HTR-8/SVneo (cell line): ENCODE measurements at places on chromosomes 5 and 9.

DNA sequence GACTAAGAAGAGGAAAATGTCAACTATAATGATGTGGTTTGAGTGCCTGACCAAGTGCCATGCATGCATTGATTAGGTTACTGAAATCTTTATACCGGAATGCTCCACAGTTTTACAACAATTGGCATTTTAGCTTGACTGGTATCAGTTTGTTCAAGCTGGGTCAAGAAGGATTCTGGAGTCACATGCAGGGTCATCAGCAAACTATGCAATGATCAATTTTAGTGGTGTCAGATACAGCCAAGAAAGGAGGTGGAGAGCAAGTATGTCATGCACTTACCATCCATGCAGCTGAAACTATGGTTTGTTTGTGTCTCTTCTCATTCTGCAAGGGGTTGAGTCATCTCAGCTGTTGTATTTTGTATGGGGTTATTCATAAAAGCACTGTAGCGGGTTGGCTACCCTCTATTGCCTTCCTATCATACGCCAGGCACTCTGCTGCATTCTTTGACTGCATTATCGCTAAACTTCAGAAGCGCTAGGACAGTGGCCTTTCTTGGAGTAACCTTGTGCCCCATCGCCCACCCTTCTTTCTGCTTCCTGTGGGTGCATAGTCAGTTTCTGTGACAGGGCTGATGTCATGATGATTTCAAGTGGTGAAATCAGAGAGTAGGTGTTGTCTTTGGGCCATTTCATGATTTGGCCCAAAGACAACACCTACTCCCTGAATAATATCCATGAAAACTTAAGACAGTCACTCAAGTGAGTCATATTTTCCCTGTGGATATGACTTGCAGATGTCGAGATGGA, 145.4 kb downstream of the MTX3 start:
- no peak for DNase-seq

GRCh38 chr9:18555105-18555883, 81.3 kb downstream of the ADAMTSL1 start:
- no peak for DNase-seq

DNA sequence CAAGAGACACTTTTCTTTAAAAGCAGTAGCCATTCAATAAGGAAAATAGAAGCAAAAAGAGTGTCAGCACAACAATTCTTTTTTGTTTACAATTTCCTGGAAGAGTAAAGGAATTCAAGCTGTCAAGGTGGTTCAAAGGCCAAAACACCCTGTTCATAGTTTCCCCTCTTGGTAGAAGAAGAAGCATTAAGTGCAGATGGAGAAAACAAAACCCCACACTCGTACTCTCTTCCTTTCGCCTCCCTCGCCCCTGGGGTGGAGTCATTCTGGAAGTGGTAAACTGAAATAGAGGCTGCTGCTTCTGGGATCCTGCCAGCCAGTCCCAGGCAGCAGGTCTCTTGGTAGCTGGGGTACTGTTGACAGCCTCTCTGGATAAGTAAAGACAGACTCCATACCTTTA, 105.0 kb downstream of the ANKRD55 start:
- no peak for DNase-seq

GRCh38 chr5:181045316-181045715, 5.2 kb downstream of the BTNL9 start:
- DNase-seq, result no peak

GRCh38 chr5:982377-983237, 26.0 kb upstream of the NKD2 start:
- no peak for DNase-seq

DNA sequence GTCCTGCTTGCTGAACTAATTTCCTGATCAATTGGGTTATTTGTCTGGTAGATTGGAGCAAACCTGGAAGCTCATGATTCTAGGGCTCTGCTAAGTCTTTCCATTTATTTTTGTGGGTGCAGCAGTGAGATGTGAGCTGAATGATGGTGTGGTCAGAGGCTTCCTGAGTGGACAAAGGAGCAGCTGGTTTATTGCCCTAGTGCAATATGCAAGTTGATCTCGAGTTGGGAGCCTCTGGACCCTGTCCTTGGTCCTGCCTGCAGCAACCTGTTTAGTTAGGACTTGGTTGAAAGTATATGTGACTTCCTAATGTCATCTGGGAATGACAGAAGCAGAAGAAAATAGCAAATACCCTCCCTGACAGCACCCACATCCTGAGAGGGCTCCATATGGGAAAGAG, 4.2 kb upstream of the UNC5A start:
- no peak for DNase-seq

DNA sequence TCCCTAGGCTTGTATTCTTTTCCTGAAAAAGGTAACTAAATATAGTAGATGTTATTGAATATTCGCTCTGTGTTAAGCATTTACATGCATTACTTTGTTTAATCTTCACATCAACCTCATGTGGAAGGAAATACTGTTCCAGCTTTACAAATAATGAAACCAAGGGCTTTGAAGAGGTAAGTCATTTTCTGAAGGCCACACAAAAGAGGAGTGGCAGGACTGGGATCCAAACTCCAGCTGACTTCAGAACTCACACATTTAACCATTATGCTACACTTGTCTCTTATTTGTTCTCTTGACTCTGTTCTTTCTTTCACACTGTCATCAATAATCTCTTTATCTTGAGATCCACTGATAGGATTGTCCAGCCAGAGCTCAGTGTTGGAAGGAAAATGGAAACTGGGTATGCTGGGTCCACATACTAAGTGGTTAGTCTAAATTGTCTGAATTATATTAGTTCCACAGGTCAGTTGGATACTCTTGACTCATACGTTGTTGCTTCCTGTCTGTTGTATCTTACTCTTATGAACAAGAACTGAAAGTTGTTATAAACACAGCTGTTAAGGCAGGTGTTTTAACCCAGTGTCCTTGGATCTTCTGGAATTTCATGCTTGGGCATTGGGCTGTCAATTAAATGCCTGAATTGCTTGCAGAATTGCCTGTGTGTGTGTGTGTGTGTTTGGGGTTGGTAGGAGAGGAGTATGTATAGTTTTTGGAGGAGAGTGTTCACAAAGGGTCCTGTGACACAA, 65.6 kb downstream of the TLE4 start:
- no peak for DNase-seq

- no peak for DNase-seq
Measured at GRCh38 chr5:95172659-95173058, 112.2 kb downstream of the MCTP1 start.

DNA sequence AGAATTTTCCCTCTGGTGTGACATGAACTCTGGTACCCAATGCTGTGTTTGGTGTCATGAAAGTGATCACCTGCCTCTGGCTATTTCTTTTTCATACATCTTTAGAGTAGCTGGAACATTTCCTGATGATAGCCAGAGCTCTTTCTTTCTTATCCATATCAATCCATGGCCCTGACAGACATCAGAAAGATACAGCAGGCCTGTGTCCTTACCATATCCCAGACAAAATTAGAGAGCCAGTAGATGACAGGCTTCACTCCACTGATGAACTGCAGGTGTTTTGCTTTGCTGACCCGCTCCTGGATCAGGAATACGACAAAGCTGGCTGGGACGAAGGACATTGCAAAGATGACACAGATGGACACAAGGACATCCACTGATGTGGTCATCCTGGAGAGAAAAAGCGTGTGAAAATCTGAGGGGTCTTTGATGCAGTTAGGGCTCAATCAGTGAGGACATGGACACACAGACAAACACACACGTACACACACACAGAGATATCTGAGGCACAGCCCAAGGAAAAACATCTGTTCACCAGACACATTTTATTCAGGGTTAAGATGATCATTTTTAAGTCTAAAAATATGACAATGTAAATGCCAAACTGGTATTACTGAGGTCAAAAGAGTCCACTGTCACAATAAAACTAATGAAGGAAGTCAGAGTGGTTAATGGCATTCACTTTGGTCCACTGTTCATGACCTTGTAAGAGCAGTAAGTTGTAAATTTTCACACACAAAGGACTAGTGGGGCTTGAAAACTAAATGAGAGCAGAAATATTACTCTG, 34.5 kb downstream of the NIPSNAP3B start:
- no peak for DNase-seq

DNA sequence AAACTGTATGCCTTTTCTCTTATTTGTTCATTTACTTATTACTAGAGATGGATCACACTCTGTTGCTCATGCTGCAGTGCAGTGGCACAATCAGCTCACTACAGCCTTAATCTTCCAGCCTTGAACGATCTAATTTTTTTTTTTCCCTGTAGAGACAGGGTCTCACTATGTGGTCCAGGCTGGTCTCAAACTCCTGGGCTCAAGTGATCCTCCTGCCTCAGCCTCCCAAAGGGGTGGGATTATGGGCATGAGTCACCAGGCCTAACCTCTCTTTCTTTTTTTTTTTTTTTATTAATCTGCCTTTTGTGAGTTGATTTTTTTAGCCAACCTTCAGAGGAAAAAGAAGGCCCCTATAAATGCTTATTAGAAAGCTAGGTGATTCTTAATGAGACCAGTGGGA, 303.0 kb downstream of the FBXL17 start:
- no peak for DNase-seq

GRCh38 chr5:79255786-79256557, 20.0 kb downstream of the JMY start:
- DNase-seq, result peak; percentile 39

DNA sequence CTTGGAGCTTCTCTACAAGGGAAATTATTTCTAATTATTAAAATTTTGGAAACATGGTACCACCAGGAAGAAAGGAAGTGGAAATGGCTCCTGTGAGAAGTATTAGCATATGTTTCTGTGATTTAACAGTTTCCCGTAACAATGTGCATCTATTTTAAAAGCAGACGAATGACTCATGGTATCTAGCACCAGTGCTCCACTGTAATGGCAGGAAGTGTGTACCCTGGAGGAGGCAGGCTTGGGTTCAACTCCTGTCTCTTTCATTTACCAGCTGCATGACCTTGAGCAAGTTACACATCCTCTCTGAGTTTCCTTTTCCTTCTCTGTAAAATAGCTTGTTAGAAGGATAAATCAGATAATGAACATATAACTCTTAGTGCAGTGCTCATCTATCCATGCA, 41.0 kb upstream of the ANGPTL2 start:
- DNase-seq, result no peak

DNA sequence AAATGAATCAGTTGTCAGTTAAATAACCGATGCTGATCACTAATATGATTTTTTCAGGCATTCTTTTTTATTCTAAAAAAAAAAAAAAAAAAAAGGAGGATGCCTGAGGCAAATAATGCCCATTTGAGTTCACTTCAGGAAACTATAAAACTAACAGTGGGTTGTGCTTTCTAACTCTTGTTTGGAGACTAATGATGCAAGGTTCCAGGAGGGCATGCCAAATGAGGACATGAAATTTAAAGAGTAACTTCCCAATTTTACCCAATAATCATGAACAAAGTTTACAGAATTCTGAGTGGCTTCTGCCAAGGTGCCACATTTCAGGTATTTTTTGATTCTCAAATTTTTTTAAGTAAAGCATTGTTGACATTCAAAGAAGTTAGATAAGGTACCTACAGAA, 41.0 kb downstream of the CEP120 start:
- DNase-seq, result no peak

DNA sequence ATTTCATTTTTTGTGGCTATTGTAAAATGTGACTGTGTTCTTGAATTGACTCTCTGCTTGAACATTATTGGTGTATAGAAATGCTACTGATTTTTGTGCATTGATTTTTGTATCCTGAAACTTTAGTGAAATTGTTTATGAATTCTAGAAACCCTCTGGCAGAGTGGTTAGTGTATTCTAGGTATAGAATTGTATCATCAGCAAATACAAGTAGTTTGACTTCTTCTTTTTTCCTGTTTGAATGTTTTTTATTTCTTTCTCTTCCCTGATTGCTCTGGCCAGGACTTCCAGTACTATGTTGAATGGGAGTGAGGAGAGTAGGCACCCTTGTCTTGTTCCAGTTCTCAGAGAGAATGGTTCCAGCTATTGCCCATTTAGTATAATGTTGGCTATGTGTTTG, 88.8 kb upstream of the HMHB1 start:
- DNase-seq, result no peak

DNA sequence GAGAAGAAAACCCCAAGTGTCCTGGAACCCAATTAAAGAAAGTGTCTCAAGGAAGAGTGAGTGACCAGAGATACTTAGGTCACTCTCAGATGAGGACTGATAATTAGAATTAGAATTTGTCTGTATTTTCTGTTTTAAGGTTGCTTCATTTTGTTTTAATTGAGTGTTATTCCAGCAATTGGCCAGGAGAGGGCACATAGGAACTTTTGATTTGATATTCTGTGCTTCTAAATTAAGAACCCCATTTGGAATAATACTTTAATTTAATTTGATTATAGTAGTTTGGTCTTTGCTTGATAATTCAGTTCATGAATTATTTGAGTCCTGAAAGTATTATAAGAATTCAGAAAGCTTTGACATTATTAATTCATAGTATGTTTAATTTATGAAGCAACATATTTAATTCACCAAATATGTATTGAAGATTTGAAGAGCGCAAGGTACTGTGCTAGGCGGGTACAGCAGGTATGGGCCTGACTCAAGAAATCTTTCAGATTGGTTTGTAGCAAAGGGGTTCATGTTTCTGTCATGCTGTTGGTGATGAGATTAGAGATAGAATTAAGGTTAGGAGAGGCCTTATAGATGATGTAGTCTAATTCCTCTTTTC, 4.9 kb downstream of the MRPL22 start:
- DNase-seq, result peak; percentile 11

GRCh38 chr9:4365055-4365454, 65.2 kb upstream of the GLIS3 start:
- no peak for DNase-seq

DNA sequence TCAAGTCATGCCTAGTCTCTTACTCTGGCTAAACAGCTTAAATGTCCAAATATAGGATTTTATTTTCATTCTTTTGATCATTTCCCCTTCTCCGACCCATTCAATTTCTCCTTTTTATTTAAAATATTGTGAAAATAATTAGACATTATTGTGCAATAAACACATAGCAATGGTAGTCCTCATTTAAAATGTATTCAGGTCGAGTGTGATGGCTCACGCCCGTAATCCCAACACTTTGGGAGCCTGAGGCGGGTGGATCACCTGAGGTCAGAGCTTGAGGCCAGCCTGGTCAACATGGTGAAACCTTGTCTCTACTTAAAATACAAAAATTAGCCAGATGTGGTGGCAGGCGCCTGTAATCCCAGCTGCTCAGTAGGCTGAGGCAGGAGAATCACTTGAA, 26.7 kb downstream of the ADAMTS6 start:
- no peak for DNase-seq

GRCh38 chr5:148978370-148979082, 84.3 kb downstream of the SH3TC2 start:
- DNase-seq, result no peak

GRCh38 chr5:117457656-117458055, 883.0 kb upstream of the SEMA6A start:
- no peak for DNase-seq

GRCh38 chr9:21385131-21385670, at the start of gene IFNA2:
IFNA2 (minus strand) TSS chr9:21385398; CDS start chr9:21385329, 69 bp downstream.
- DNase-seq, result no peak

DNA sequence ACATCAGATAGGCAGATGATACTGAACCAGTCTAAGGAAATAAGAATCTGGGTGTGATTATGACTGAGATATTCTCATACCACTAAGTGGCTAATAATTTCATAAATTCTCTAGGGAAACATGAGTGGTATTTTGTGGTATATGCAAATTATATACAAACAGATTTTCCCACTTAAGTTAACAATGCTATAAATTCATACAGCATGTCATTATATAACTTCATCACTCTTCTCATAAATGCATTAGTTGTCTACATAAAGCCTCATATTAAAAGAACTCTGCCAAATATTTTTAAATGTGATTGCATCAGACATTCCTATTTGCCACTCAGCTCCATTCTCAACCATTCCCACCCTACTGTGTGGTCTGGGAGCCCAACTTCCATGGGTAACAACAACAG, 226.5 kb downstream of the TLE1 start:
- DNase-seq, result no peak

- peak; percentile 54 for DNase-seq
Measured at GRCh38 chr5:57863661-57864060, 381.1 kb upstream of the ACTBL2 start.
